ENCODE measurements at places on chromosomes 1 and 21. TPM values are rescaled to one million over a fixed set of nuclear protein-coding genes. Genes with fewer than 3 reads are reported as not detected.

- H3K27ac ChIP-seq = no peak overlapping the region
- H3K36me3 ChIP-seq = no peaks in the 10 kb centered on the region
- no peak overlapping the region for H3K4me3 ChIP-seq
- H3K4me1 ChIP-seq = no peaks in the 10 kb centered on the region
- H3K27me3 ChIP-seq = no peaks in the 10 kb centered on the region
Measured at GRCh38 chr1:185933580-185933979, 199.4 kb downstream of the HMCN1 start.

OVAAL gene
- not detected for total RNA-seq

CELSR2 gene
- 19.0 TPM for total RNA-seq

ADAM30 gene
- total RNA-seq = not detected
